ENCODE measurements at places on chromosomes 12 and 14. TPM values are rescaled to one million over a fixed set of nuclear protein-coding genes. Genes with fewer than 3 reads are reported as not detected.

ZNF891 gene
- total RNA-seq, result 5.4 TPM

TEX52 gene
- total RNA-seq, result not detected

KCNC2 gene
- 0.10 TPM for total RNA-seq

DNA sequence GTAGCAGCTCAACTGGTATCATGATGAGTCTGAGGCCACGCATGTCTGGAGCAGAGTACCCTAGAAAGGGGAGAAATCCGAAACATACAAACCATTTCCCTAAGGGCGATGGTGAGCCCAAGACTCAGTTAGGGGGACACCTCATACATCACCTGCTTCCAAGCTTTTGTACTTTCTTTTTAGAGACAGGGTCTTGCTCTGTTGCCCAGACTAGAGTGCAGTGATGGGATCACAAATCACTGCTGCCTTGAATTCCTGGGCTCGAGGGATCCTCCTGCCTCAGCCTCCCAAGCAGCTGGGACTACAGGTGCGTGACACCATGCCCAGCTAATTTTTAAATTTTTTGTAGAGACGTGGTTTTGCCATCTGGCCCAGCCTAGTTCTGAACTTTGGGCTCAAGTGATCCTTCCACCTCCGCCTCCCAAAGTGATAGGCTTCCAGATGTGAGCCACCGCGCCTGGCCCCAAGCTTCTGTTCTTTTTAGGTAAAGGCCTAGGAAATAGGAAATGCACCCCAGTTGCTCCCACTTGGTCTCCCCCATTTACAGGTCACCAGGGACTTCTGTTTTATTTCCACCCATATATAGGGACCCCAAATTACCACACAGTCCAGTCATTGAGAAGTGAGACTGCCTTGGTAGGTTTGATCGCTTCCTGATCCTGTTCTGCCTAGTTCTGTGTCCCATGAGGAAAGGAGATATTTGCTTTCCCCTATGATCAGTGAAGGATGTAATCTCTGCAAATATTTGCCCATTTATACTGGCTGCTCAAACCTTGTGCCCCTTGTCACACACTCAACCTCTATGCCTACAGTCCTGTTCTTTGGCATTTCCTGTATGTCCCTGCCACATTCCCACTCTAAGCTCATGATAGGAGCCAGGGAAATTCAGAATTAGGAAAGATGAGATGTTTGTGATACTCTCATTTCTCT, at the start of gene APOF:
APOF (minus strand) TSS at position 728 of the 930 bp plus-strand sequence; CDS start at position 616, 112 bp downstream.
- DNase-seq, result no peak

- DNase-seq, result no peak
Measured at GRCh38 chr12:56541631-56542030, 20.0 kb downstream of the RBMS2 start.

GRCh38 chr14:87175175-87175574, 817.8 kb downstream of the GALC start:
- DNase-seq, result no peak

DNA sequence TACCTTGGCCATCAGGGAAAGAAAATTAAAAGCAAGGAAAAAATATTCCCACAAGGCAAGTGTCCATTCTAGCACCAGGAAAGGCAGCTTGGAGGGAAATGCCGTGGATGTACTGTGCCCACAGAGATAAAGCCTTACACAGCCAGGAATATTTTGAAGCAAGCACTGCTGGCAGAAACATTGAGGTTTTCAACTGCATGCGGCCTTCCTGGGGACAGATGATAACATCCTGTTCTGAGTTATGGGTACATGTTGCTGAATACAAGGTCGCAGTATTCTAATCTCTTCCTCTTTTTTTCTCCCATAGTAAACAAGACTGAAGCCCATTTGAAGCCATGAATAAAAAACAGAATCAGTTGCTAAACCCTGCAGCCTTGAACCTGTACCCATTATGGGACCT, 197.1 kb downstream of the BTG1 start:
- DNase-seq, result no peak

Data from GM23338 (cell line).